T-helper 22 cell (primary cell): ENCODE measurements at places on chromosomes 6 and 20.

DNA sequence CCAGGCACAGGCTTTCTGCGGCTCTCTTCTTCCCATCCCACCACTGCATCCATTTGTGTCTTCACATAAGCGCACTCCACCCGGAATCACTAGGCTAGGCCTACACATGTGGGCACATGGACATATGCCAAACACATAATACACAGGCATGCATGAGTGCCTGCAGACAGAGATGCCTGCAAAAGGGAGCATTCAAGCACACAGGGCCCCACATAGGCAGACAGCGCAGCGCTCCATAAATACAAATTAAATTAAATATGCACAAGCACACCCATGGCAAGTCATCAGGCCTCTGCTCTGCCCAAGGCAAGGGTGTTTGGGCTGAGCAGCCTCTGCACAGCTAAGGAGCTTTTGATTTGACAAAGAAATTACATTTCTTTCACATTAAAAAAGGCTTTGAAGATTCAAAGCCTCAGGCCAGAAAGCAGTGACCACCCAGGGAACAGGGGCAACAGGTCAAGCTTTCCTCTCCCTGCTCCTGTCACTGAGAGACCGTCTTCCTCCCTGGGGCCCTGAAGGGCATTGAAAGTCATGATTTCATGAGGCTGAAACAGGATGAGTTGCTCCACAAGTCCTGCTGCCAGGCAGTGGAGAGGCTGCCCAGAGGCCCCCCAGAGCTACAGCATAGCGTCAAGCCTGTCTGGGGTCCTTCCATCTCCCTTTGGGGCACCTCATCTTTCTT lies 134.2 kb upstream of the LRFN2 start:
- no peak for DNase-seq

GRCh38 chr20:10985536-10985935 lies 311.7 kb upstream of the JAG1 start:
- no peak for DNase-seq

GRCh38 chr6:34043359-34043758 lies 102.5 kb downstream of the GRM4 start:
- DNase-seq, result no peak

GRCh38 chr6:160972111-160972510 lies 19.5 kb upstream of the MAP3K4 start:
- DNase-seq, result no peak

DNA sequence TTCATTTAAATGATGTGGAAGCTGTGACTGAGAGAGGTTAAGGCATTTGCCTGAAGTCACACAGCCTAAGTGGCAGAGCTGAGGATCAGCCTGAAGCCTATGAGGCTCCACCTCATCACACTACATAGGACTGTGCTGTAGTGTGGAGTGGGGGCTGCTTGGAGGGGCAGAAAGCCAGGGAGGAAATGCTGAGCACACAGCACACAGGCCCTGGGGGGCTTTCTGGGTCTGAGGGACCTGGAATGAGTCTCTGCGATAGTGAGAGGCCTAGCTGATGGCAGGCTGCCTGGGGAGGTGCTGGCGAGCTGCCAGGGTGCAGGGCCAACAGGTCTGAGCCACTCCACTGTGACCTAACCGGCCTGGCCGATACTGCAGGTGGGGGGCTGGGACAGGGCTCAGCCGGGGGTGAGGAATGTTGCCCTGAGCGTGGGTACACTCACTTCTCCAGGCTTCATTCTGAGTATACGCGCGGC lies 2.2 kb upstream of the ARHGAP40 start:
- no peak for DNase-seq

- DNase-seq, result peak; percentile 46
These were observed 32.5 kb upstream of the ZNF184 start for GRCh38 chr6:27505209-27506027.

DNA sequence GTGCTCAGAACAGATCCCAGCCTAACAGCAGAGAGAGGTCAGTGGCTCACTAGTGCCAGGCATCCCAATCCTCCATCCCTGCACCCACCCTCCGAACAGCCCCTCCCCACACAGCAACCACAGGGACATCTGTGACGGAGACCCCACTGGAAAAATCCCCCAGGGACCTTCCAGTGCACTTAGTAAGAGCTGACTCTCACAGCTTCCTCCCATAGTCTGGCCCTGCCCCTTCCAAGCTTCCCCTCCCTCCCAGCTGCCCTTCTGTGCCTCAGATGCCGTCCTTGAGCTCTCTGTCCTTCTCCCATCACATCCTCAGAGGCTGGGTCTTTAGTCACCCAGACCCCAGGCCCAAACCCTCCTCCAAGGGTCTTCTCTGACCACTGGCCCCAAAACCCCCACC lies 9.7 kb upstream of the THBS2 start:
- no peak for DNase-seq

GRCh38 chr6:90939906-90940305 lies 353.0 kb upstream of the MAP3K7 start:
- no peak for DNase-seq

DNA sequence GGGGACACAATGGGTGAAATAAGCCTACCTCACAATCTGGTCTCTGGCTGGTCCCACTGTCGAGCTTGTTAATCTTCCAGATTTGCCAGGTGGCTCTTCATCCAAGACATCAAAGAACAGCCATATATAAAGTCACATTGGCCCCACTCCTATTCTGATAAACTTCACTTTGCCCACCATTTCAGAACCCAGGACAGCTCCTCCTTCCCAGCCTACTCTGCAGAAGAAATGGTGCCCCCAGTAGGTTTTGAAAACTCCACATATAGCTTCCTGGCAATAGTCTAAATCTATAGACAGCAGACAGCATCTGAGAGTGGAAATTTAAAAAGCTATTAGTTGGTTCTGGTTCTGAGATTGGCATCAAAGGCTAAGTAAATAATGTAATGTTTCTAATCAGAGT lies 143.1 kb upstream of the PCSK2 start:
- no peak for DNase-seq

DNA sequence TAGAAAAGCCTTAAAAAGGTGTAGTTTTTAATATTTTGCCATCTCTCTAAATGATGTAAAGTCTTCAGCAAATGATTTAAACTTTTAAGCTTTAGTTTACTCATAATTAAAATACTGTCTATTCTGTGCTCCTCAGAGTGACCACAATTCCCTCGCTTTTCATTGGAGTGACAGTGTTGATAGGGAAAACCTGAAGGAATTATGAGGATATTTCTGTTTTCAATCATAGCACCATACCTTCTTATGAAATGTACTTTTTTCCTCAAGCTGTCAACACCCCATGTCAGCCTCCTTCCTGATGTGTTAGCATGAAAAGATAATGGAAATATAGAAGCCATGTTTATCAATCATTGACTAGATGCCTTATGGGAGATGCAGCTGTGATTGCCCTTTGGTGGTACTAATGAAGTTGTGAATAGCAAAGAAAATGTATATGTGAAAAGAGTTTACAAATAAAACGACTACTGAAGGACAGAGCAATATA lies 145.4 kb upstream of the EYS start:
- no peak for DNase-seq

DNA sequence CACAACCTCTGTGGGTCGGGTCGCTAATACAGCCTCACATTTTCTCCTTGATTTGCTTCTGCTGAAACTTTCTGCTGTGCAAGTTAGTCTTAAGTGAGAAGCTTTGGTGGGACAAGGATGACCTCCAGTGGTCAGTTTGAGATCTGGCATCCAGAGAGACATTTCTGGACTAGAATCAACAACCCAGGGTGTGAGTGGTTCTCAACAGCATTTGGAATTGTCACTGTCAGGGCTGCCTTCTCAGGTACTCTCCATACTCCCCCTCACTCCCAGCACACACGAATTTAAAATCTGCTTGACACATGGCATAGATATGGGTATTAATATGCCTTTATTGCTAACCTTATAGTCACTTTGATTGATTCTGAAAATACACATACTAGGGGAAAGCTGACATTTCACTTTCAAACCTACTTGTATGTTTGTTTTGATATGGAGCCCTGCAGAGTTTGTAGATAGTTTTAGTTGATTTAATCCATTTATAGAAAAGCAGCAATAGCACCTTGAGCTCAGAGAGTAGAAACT lies 13.2 kb downstream of the OTOR start:
- no peak for DNase-seq

DNA sequence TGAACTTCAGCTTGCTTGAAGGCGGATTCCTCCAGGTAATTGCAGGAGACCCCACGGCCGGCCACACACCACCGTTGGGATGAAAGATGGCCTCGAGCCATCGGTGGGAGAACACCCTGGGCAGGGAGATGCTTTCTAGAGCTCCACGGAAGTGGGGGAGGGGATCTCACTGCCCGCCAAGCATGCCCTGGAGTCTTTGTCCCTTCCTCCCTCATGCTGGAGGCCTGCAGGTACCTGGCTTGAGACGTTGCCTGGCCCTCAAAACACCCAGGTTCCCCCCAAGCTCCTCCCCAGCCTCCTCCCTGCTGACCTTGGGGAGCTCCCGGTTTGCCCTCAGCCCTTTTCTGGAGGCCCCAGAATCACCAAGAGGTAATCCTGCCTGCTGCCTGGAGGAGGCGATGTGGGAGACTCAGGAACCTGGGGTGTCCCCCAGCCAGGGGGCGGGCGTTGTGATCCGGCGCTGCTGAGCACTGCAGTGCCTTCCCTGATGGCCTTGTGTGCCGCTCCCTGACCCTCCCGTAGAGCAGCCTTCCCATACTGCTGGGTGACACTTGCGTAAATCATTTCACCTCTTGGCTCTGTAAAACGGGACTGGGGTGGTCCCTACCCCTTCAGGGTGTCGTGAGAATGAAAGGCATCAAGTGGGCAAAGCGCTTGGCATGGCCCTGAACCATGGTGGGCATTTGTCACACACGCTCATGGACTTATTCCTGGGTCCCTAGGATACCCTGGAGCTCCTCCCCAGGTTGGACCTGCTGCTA lies 91.4 kb downstream of the CEBPB start:
- DNase-seq, result no peak

DNA sequence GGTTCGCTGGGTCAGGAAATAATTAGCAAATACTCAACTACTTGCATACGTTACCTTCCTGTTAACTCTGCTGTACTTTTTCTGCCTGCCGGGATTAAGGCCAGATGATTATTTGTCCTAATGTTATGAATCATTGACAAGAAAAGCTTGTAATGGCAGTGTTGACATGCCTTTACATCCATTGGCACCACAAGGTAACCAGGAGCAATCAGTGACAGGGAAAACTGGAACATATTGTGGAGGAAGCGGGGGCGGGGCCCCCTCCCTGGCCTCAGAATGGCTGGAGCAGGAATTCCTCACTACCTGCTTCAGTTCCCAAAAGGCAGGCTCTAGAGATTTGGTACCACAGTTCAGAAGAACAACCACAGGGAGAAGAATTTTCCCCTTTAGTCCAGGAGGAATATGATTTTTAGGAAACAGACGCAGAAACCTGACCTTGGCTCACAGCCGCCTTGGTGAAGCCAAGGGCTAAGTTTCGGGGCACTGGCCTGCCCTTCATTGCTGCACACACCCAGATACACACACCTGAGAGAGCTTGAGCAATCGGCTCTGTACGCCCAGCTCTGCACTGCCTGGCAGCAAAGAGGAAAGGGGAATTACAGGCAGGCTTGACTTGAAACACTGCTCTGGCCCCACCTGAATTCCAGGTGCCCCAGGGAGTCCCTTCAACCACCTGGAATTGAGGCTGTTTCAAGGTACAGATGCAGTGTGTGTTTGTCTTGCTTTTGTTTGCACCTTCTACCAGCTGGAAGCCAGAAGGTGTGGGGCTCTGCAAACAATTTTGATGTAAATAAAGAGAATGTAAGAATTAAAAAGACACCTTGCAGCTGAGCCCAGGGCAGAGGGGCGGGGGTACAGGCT lies 89.8 kb downstream of the MYB start:
- no peak for DNase-seq

DNA sequence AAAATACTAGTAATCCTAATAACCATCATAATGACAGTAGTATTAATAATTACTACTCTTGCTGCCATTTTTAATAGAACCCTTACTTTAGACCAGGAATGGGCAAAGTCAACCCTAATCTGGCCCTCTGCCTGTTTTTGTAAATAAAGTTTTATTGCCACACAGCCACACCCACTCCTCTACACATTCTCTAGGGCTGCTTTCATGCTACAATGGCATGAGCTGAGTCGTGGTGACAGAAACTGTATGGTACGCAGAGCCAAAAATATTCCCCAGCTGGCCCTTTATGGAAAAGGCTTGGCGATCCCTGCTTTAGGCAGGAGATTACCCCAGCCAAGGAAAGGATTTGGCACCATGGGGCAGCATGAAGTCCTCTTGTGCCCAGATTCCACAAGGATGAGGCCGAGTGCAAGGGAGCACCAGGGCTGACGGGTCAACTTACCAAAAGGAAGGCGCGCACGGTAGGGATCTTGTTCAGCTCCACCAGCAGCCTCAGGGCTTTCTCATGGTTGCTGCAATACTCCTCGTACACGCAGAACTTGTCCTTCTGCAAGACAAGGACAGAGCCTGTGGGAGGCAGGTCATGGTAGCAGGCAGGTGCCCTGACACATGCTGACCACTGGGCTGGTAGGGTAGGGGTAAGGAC lies 93.6 kb downstream of the PREX1 start:
- no peak for DNase-seq

GRCh38 chr6:2542858-2543218 lies 207.9 kb downstream of the MYLK4 start:
- no peak for DNase-seq

GRCh38 chr6:157398151-157398550 lies 17.2 kb downstream of the ZDHHC14 start:
- DNase-seq, result no peak

- DNase-seq, result no peak
These were observed 269.8 kb downstream of the FARS2 start for GRCh38 chr6:5531161-5531560.

DNA sequence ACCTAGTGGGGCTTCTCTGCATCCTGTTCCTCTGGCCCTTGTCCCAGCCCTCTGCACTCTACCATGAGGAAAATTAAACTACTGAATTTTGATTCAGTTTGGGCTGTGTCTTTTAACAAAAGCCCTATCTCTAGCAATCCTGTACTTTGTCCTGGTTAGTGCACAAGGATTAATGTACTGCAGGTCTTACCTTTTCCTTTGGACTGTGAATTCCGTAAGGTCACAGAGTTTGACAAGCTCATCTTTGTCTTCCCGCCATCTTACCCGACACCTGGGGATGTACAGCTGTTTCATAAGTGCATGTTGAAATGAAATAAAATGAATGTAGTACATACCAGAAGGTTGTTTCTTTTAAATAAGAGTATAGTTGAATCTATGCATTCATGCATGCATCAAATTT lies 41.5 kb upstream of the MYLIP start:
- DNase-seq, result no peak
